Activated naive CD4-positive, alpha-beta T cell treated with anti-CD3 and anti-CD28 coated beads, Interleukin-2, amount 50 U/mL, for 16 hours (primary cell): ENCODE measurements at places on chromosomes 4 and X.
A peak's percentile ranks its signal among the peaks of the same experiment; 100 is the strongest.

- no peak for DNase-seq
Observed at GRCh38 chr4:170849969-170850368, 760.2 kb upstream of the AADAT start.

- no peak for DNase-seq
Observed at GRCh38 chrX:153371256-153371655, 29.9 kb downstream of the PNMA6E start.

GRCh38 chr4:10816571-10816970, 132.0 kb upstream of the CLNK start:
- no peak for DNase-seq

DNA sequence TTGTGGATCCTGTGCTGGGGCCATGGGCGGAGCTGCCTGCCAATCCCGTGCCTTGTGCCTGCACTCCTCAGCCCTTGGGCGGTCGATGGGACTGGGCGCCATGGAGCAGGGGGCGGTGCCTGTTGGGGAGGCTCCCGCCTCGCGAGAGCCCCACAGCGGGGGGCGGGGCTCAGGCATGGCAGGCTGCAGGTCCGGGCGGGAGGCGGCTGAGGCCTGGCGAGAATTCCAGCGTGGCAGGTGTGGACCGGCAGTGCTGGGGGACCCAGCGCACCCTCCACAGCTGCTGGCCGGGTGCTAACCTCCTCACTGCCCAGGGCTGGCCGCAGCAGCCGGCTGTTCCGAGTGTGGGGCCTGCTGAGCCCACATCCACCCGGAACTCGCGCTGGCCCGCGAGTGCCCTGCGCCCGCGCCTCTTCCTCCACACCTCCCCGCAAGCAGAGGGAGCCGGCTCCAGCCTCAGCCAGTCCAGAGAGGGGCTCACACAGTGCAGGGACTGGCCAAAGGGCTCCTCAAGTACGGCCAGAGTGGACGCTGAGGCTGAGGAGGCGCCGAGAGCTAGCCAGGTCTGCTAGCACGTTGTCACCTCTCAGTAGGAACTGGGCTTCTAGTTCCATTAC, 85.9 kb downstream of the GBA3 start:
- no peak for DNase-seq

DNA sequence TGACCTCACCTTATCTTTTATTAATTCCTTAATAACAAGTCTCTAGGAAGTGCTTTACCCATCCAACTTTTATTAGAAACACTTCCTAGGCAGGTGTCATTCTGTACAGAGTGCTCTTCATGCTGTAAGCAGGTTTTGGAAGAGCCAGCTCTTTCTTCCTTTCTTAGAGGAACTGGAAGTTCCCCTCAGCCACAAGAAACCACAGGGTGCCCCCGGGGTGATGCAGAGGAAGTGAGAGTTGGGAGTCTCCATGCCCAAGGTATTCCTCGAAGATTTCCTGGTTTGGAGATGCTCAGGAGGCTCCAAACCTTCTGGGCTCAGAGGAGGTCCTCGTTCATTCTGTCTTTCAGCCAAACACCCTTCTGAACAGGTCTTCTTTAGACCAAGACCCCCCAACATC, 83.8 kb downstream of the EGF start:
- no peak for DNase-seq

GRCh38 chr4:145487631-145488030, 6.0 kb downstream of the SMAD1 start:
- peak; percentile 26 for DNase-seq

GRCh38 chr4:54709400-54709799, 51.6 kb downstream of the KIT start:
- DNase-seq = no peak

GRCh38 chr4:186002853-186003252, 66.1 kb upstream of the TLR3 start:
- DNase-seq = no peak

- DNase-seq = no peak
Observed at GRCh38 chr4:145602129-145602760, 16.9 kb upstream of the MMAA start.

DNA sequence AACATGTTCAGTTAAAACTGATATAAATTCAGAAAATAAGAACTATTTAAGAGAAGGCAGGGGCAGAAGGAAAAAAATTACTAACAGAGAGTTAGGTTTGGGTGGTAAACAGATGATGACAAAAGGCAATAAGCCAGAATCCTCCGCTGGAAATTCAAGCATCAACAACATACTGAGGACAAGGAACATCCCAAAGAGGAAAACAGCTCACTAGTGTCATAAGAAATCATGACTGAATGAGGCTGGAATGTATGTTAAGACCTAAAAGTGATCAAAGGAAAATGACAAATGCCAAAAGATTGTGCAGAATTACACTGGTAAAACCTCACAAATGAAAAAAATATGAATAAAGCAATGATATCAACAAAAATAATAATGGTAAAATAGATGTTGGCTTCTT, 88.4 kb downstream of the WDFY3 start:
- no peak for DNase-seq

- DNase-seq = peak; percentile 51
Observed at GRCh38 chr4:38860788-38861424, 4.3 kb upstream of the TLR6 start.

GRCh38 chr4:154961263-154961662, 180.2 kb downstream of the RBM46 start:
- no peak for DNase-seq

- DNase-seq = no peak
Observed at GRCh38 chr4:96170198-96170597, 330.3 kb downstream of the PDHA2 start.

DNA sequence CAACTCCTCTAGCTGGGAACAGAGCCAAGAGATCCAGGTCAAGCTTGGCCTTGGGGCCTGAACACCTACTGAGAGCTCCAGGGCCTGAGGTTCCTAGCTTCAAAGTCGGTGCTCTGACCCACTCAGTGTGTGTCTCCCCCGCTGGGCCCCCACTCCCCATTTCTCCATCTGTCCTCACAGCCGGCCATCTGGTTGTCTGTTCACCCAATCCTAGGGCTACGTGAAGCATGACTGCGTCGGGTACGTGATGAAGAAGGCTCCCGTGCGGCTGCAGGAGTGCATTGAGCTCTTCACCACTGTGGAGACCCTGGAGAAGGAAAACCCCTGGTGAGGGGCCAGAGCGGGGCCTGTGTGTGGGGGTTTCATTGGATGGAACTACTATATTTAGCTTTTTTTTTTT, 12.3 kb downstream of the USP11 start:
- no peak for DNase-seq

GRCh38 chr4:170529748-170530722, 440.3 kb upstream of the AADAT start:
- DNase-seq = no peak

DNA sequence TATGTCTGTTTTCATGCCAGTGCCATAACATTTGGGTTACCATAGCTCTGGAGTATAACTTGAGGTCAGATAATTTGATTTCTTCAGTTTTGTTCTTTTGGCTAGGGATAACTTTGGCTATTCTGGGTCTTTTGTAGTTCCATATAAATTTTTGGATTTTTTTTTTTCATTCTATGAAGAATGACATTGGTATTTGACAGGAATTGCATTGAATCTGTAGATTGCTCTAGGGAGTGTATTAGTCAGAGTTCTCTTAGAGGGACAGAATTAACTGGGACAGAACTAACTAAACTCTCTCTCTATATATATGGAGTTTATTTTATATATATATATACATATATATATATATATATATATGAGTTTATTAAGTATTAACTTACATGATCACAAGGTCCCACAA, 32.2 kb upstream of the SLIT2 start:
- DNase-seq = no peak

DNA sequence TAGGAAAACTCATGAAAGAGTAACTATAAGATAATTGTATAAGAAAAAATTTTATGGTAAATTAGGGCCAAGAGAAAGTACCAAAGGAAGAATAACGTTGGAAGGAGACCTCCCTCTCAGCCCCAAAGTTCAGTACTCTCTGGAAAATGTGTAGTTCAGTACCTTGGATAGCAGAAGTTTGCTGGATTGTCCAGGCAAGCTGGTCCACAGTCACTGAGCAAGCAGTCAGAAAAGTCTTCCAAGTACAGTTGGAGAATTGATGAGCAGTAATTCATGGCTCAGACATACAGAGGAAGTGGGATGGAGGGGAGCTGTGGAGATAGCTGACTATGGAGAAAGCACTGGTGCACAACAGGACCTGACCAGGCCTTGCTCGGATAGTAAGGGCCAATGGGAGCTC, 598.2 kb upstream of the NDST4 start:
- DNase-seq = no peak

GRCh38 chr4:56302760-56303159, 84.5 kb downstream of the AASDH start:
- no peak for DNase-seq

DNA sequence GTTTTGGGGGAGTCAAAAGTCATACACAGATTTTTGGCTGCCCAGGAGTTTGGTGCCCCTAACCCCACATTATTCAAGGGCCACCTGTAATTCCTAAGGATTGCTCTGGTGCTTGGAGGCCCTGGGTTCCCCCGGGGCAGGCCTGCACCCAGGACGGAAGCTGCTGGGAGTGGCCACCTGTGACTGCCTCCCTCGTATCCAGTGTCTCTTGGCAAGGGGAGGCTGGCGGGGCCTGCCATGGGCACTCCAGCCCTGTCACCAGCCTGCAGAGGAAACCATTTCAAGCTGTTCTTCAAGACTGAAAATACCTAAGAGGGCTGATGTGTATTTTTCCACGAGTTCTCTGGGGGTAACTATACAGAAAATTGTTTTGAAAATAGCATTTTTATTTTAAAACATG, 24.5 kb upstream of the GPR78 start:
- DNase-seq = no peak

GRCh38 chr4:82833696-82834313, 35.2 kb upstream of the SCD5 start:
- DNase-seq = no peak

GRCh38 chr4:111213531-111213930, 590.7 kb upstream of the PITX2 start:
- DNase-seq = no peak
